ENCODE measurements at places on chromosomes 5 and 9.

DNA sequence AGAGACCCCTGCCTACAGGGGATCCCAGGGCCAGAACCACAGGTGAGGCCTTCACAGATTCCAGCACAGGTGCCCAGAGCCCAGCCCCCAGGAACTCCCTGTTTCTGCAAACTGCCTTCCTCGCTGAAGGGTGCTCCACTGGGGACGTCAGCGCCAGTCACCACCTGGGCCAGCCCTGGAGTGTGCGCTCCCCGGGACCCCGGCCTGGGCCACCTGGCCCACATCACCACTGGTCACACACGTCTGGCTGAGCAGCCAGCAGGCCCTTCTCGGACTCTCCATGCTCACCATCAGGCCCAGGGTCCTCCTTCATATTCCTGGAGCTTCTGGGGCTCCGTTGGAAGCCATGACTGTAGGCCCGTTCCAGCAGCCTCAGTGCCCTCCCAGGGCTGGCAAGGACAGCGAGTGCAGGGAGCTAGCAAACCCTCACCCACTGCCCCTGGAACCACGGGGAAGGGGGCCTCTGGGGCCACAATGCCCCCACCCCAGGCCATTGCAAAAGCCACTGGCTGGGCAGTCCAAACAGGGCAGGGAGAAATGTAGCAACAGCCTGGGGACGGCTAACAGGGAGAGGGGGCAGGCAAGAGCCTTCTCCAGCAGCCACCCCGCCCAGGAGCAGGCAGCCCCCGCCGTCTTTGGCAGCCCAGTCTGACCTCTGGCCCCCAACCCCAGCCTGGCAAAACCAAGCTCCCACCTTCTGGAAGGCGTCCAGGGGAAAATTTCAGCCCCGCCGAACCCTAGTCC is 1.3 kb downstream of the AGPAT2 start:
- no peak for DNase-seq

GRCh38 chr5:179165421-179166170 is 105.4 kb downstream of the ZNF354C start:
- no peak for DNase-seq

DNA sequence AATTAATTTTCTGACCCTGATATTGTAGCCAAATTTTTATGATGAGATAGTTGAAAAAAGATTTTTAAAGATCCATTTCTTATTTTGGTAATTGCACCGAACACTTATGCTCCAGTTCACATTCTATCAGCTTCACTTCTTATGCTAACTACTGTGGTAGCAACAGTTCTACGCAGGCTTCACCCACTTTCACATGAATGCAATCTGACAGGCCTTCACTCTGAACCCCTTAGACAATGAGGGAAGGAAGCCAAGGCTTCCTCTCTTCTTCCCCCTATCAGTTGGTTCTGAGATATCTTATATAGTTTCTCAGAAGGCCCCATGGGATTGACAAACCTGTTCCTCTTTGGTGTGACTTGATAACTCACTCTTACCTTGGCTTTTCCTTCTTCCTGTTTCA is 185.8 kb downstream of the CETN3 start:
- DNase-seq: no peak

DNA sequence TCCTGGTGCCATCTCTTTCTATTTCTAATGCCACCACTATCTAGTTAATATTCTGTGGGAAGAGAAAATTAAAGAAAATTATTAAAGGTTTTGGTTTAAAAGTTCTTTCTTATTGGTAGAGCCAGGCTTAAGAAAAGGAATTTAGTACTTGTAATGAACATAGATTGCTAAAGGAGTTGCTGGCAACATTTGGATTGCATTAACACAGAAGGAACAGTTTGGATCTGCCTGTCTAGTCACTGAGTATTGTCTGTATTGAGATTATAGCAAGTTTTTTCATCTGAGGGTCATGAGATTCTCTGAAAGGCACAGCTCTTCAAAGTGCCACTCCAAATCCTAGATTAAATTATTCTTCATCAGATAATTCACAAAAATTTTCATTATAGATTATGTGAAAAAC is 32.0 kb downstream of the FSD1L start:
- DNase-seq: no peak

- DNase-seq: no peak
These were observed 84.3 kb downstream of the SLF1 start for GRCh38 chr5:94702729-94703128.

GRCh38 chr9:35705372-35705771 is 15.6 kb upstream of the TPM2 start:
- no peak for DNase-seq

- DNase-seq: no peak
These were observed 52.1 kb downstream of the GDNF start for GRCh38 chr5:37787742-37788141.

- DNase-seq: no peak
These were observed 111.0 kb downstream of the COL5A1 start for GRCh38 chr9:134752471-134753168.

DNA sequence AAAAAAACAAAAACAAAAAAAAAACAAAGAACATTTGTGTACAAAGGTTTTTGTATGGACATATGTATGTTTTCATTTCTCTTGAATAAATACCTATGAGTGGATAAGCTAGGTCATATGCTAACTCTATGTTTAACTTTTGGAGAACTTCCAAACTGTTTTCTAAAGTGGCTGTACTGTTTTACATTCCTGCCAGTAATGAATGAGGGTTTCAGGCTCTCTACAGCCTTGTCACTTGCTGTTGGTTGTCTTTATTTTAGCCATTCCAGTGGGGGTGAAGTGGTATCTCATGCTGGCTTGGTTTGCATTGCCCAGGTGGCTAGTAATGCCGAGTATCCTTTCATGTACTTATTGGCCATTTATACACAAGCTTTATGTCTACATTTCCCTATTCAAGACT is 9.1 kb upstream of the TRIO start:
- no peak for DNase-seq

DNA sequence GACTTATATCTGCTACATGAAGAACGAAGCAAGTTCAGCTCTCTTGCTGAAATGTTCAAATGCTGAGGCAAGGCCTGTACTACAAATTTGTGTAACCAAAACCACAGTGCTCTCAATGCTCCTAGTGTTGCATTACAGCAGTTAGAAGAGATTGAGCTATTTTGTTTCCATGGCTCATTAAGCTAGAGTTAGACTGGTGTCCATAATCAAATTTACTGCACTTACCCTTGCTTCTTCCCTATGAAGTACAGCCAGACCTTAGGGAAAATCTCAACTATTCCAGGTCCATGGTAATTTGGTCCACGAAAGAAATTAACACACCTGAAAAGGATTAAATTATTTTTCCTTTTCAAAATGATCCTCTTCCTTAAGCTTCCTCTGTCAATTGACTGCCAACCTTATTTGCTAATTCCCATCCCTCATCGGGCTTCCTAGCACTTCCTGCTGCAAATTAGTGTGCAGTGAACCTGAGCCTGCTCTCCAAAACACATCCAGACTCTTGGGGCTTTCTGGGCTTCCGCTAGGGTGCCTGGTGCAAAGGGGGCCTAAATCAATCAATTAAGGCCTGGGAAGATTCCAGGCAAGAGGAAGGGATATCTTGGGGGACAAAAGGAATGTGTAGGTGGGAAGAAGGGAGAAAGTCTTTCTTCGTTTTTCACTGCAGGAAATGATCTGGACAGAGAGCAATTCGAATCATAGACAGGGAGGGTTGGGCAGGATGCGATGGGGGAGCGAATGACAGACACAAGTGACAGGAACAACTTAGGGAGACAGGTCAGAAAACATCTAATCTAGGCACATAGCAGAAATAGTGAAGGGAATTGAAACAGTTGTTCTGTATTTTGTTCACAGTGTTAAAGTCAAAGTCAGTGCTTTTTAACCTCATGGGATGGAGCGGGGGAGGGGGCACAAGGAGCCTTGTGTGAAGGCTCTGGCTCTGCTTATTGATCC is 542.4 kb downstream of the RAB3C start:
- no peak for DNase-seq

GRCh38 chr9:112754578-112754977 is 4.0 kb downstream of the SNX30 start:
- peak; percentile 49 for DNase-seq

DNA sequence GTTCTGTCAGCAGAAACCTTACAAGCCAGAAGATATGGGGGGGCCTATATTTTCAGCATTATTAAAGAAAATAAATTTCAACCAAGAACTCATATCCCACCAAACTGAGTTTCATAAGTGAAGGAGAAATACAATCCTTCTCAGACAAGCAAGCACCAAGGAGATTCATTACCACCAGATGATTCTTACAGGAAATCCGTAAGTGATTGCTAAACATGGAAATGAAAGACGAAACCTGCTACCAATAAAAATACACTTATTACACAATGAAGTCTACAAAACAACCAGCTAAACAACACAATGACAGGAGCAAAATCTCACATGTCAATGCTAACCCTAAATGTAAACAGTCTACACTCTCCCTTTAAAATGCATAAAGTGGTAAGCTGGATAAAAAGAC is 17.8 kb upstream of the C9orf72 start:
- DNase-seq: no peak

All from lower leg skin (tissue), 4 donors.